ENCODE measurements at places on chromosomes 6 and 20.

GRCh38 chr6:24489881-24490280 lies 503 bp upstream of the GPLD1 start:
- DNase-seq, result no peak

DNA sequence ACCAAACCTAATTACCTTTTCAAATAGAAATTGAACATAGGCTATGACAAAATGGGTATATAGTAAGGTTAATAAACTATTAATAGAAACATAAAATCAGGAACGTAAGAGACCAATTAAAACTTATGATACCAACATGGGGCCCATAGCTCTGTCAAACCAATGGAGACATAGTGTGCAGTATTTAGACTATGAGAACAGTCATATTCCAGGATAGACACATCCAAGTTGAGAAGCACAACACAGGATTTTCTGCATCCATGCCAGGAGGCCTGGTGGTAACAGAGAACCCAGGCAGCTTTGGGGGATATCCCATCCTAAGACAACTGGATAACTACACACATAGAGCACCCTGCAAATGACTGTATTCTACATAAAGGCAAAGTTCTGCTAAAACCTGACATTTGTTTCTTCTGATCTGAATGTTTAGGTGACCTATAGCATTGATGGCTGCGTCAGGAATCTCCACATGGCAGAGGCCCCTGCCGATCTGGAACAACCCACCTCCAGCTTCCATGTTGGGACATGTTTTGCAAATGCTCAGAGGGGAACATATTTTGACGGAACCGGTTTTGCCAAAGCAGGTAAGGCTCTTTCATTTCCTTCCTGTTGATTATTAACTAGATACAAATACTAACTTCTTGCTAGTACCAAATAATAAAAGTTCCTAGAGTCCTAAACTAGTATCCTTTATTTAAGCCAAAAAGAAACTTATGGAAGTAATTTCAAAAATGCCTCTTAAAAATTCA lies 202.7 kb downstream of the ARHGAP18 start:
- DNase-seq, result no peak

DNA sequence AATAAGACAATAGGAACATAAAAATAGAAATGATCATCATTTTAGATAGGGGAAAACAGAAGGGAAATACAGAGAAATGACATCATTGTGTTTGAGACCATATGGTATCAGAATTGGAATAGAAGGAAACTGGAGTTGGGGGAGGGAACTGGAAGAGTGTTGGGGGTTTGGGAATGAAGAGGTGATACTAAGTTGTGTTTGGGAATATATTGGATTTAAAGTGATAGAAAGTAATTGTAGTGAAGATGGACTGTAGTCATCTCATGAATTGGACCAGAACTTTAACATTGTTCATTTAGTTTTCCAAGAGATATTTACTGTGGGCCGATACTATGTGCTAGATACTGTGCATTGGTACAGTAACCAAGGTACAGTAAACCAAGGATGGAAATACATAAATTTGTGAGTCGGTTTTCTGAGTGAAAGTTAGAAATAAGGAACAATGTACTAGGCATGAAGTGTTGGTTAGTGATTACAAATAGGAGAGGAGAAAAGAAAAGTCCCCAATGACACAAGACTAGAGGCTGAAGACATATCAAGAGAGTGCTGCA lies 32.3 kb downstream of the KCNQ5 start:
- no peak for DNase-seq

DNA sequence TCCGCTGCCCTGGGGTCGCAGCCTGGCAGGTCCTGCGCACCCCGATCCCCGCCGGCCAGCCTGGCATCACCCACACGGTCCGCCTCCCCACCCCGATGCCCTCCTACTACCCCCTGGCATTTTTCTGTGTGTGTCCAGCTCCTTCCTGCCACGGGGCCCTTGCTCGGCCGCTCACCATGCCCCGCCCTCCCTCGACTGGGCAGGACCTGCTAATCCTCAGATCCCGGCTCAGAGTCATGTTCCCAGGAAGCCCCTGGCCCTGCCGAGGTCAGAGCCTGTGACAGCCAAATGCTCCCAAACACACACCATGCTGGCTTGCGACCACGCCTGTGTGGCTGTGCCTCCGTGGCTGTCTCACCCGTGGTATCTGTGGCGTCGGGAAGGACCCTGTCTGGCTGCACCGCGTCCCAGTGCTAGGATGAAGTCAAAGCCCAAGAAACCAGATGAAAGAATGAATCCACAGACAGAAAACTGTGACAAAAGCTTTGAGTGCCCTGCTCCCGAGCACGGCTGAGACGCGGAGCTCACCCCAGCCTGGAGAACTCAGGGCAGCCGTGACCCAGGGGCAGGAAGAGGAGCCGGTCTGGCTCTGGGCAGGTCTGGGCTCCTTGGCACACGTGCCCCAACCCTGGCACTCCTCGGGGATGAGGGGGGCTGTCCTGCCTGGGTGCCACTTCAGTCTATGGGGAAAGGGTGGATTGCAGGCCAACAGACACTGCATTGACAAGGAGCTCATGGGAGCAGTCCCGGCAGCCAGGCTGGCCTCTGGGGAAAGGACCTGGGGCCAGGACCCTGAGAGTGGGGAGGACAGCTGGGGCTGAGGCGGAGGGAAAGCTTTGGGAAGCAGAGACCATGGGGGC lies 20.8 kb upstream of the SLCO4A1 start:
- no peak for DNase-seq

- DNase-seq, result peak; percentile 87
These were observed 611 bp downstream of the CNPY3 start for GRCh38 chr6:42929821-42930360.

DNA sequence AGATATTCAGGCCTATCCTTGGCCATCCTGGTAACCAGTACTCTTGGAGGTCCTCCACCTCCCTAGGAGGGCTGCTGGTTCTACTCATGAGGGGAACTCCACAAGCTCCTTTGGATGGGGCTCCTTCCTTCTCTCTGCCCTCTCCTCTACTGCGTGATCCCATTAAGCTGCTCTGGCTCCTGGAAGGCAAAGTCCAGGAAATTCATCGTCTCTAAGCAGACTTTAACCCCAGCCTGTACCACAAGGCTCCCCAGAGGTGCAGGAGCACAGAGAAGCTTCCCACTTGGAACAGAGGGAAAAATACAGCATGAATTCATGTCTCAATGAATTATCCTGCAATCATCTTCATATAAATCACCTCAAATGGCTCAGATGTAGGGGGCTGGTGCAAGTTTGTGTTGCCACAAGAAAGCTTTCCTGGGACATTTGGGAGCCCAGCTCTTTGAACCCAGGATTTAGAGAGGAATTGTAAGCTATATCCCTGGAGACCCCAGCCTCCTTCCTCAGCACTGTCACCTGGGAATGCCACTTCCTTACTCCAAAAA lies 355.4 kb downstream of the CDC5L start:
- DNase-seq, result no peak

- DNase-seq, result no peak
These were observed 27.1 kb downstream of the RIPOR2 start for GRCh38 chr6:24908650-24909035.

- no peak for DNase-seq
These were observed at the start of gene WFDC8 for GRCh38 chr20:45579184-45579583. Gene WFDC8 (minus strand): TSS chr20:45579284. CDS start chr20:45579247, 37 bp downstream.

DNA sequence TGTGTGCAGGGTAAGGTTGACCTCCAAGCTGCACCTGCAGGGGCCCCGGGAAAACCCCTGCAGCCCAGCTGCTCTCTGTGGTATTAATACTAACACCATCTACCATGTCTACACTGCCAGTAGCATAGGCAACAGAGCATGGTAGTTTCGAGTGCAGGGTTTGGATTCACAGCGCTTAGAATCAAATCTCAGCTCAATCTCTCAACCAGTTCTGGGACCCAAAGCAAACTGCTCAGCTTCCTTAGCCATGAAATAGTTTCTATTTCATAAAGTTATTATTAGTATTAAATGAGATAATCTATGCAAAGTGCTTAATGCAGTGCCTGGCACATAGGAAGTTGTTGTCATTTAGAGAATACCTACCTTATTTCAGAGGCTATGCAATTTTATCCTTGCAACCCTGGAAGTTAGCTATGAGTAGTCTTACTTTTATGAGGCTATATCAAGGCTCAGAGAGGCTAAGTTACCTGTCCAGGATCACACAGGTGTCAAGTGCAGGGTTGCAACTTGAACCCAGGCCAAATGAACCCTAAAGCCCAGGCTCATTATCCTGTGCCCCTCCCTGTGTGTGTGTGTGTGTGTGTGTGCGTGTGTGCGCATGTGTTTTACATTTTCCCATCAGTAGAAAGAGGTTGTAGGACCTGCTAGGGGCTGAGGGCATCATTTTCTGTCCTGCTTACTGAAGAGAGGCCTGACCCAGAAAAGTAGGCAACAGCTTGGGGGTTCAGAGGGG lies 27.6 kb upstream of the MRPS18A start:
- DNase-seq, result no peak

- DNase-seq, result no peak
These were observed 133.2 kb downstream of the TBC1D32 start for GRCh38 chr6:121201105-121201504.

GRCh38 chr6:44575644-44576043 lies 188.1 kb downstream of the CDC5L start:
- no peak for DNase-seq

GRCh38 chr6:127972815-127973214 lies 72.0 kb upstream of the THEMIS start:
- peak; percentile 78 for DNase-seq

- peak; percentile 92 for DNase-seq
These were observed 50.1 kb upstream of the ASF1A start for GRCh38 chr6:118843685-118844390.

DNA sequence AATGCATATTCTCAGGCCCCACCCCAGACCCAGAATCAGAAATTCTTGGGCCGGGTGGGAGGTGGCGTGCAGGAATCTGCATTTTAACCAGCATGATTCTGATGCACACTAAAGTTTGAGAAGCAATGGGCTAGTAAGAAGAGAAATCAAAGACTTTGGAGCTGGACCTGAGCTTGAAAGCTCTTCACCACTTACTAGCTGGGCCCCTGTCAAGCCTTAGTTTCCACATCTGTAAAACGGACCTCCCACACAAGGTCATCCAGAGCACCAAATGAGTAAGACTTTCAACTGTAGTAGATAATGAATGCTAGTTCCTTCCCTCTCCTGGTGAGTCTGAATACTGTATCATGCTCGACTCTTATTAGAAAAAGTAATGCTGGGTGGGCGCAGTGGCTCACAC lies 87.0 kb downstream of the TBC1D7 start:
- no peak for DNase-seq

DNA sequence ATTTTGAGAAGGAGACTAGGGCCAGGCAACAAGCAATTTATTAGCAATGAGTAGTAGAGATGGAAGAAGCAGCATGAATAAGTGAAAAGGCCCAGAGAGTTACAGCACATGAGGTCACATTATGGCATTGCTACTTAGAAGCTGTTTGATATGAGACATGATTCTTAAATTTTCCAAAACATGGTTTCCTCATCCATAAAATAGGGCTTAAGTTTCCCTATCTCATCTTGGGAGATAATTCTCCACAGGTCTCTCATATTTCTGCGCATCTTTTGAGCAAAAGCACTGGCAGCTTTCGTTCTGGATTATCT lies 656.1 kb downstream of the EPHA7 start:
- DNase-seq, result no peak

GRCh38 chr20:9311132-9311531 lies 203.3 kb upstream of the LAMP5 start:
- no peak for DNase-seq

DNA sequence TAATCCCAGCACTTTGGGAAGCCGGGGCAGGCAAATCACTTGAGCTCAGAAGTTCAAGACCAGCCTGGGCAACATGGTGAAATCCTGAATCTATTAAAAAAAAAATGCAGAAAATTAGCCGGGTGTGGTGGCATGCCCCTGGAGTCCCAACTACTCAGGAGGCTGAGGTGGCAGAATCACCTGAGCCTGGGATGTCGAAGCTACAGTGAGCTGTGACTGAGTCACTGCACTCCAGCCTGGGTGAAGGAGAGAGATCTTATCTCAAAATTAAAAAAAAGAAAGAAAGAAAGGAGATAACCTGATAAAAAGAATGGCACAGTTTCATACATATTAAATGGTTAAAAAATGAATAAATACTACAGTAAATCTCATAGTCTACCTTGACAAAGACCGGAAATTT lies 123.6 kb upstream of the TNFAIP3 start:
- DNase-seq, result no peak

GRCh38 chr20:32823078-32823477 lies 3.3 kb downstream of the MAPRE1 start:
- peak; percentile 28 for DNase-seq

DNA sequence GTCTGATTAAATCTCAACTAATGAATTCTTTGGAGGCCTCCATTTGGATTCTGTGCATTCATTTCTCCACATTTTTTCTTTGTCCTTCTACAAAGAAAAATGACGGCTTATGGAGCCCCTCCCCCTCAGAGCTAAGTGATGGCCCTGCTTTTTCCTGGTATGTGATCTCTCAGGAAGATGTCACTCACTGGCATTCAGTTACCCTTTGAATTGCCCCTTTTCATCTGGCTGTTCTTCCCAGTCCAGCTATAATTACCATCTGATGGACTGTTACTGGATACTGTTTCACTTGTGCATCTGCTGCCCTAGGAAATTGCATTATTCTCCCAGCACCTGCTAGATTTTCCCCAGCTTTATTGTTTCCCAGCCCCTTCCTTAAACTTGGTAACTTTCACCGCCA lies 151.9 kb downstream of the CFAP61 start:
- no peak for DNase-seq

DNA sequence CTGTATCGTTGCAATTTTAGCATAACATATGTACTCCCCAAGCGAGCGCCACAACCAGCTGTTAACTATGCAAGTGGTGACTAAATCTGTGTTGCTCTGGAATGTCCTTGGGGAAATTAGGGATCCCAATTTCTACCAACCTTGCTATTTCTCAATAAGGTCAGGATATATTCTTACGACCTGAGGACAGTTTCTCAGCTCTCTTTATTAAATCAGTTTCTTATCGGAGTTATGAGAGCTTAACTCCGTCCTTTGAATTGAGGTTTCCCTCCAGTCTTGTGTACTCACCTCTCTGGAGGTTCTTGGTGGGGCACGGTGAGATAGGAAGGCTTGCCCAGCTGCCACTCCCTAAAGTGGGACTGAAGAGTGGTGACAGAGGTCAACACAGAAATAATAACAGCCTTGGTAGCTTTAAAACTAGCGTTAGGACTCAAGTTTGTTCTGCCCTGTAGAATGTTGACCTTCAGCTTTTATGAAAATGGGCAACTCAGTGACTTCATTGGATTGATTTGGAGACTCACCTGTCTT lies 694 bp downstream of the MRPS18B start:
- no peak for DNase-seq

- DNase-seq, result no peak
These were observed 60.0 kb upstream of the PBOV1 start for GRCh38 chr6:138278326-138278725.

Measured in activated CD4-positive, alpha-beta T cell treated with anti-CD3 and anti-CD28 coated beads, Interleukin-2, amount 50 U/mL, for 16 hours (primary cell).